ENCODE measurements at places on chromosomes 7 and 10. TPM values are rescaled to one million over a fixed set of nuclear protein-coding genes. Genes with fewer than 3 reads are reported as not detected.

GRCh38 chr7:108340856-108341411 lies 115.3 kb downstream of the NRCAM start:
- DNase-seq = no peak

- no peak for DNase-seq
Observed at GRCh38 chr10:131162866-131163843, 148.4 kb downstream of the TCERG1L start.

Gene GUSB
- total RNA-seq = 31.4 TPM

DNA sequence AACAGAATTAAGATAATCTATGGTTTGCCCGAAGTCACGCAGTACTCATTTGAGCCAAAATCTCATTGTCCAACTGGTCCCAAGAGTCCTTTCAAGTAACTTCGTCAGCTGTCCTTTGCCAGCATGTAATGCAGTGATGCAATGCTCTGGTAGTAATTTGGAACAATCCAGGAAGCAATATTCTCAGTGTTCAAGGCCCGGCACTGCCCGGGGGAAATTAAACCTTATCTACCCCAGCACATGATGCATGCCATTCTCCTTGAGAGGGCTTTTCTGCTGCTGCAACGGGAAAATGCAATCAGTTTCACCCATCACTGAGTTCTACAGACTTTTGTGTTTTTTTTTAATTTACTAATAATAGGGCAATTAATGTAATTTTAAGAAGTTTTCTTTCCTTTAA lies 77.6 kb upstream of the NME8 start:
- DNase-seq = no peak

- DNase-seq = no peak
Observed at GRCh38 chr10:116469437-116469836, 41.8 kb downstream of the PNLIPRP3 start.

Gene TRIM56
- total RNA-seq = 46.6 TPM

Gene ZNF425
- total RNA-seq = 0.23 TPM

Gene CPXM2
- total RNA-seq = 0.18 TPM

DNA sequence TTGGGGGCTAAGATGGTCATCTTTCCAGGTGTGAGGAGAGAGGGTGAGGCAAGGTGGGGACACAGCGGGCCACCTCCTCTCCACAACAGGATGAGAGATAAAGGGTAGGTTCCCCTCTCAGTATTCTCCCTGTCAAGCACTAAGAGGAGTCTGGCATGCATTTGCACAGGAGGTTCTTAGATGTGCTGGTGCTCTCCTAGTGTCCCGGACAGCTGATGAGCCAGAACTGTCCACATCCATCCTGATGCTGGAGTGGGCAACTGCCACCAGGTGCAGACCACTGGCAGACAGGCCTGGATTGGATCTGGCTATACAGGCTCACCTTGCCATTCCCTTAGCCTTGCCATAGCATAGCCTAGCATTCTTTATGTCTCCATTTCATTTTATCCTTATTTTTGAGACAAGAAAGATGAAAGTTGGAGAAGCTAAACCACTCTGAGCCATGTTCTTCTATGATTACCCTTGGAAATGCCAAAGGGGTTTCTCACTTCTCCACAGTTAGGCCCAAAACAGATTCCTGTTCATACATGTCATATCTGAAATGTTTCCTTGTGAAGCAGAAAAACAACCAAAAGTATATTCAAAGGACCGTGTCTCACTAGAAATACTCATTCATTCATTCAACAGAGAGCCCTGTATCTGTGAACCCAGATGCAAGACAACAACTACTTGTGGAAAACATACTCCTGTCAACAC lies 48.8 kb upstream of the ANTXRL start:
- DNase-seq = no peak

Gene TMEM229A
- not detected for total RNA-seq

- DNase-seq = no peak
Observed at GRCh38 chr7:102859084-102859798, 53.6 kb upstream of the LRRC17 start.

DNA sequence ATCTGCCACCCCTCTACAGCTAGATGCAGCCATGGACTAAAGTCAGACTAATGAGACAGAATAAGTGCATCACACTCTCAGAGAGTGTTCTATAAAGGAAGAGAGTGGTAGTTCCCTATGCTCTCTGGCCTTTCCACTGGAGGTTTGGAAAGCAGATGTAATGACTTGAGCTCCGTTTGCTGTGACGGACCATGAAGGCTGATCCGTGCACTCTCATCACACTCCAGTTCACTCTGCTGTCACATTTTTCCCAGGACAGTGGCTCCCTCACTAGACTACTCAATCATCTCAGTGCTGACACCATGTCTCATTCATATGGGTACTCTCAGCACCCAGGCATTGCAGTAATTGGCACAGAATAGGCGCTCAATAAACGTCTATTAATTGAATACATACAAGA lies 20.4 kb downstream of the TRDMT1 start:
- DNase-seq = no peak

DNA sequence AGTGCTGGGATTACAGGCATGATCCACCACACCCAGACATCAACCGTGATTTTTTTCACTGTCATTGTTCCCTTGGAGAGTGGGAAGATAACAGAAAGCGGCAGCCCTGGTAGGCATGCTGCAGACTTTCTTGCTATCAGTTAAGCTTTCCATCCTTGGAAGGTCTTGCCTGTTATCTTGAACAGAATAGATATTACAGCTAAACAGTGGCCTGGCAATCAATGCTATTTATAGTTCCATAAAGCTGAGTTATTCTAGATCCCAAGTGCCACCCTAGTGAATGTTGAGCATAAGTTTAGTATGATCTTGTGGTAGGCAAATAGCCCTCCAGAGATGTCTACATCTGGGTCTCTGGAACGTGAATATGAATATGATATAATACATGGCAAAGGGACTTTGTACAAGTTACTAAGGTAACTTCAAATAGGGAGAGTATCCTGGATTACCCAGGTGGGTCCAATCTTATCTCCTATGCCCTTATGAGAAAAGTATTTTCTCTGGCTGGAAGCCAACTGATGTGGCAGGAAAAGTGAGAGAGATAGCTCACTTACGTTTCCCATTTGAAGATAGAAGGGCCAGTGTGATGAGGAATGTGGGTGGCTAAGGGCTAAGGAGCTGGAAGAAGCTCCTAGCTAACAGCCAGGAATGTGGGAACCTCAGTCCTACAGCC lies 609.1 kb upstream of the IGFBP3 start:
- DNase-seq = no peak

Gene NT5C2
- 58.0 TPM for total RNA-seq

GRCh38 chr7:133048589-133048988 lies 33.3 kb downstream of the CHCHD3 start:
- DNase-seq = no peak

Gene RALA
- 22.4 TPM for total RNA-seq

DNA sequence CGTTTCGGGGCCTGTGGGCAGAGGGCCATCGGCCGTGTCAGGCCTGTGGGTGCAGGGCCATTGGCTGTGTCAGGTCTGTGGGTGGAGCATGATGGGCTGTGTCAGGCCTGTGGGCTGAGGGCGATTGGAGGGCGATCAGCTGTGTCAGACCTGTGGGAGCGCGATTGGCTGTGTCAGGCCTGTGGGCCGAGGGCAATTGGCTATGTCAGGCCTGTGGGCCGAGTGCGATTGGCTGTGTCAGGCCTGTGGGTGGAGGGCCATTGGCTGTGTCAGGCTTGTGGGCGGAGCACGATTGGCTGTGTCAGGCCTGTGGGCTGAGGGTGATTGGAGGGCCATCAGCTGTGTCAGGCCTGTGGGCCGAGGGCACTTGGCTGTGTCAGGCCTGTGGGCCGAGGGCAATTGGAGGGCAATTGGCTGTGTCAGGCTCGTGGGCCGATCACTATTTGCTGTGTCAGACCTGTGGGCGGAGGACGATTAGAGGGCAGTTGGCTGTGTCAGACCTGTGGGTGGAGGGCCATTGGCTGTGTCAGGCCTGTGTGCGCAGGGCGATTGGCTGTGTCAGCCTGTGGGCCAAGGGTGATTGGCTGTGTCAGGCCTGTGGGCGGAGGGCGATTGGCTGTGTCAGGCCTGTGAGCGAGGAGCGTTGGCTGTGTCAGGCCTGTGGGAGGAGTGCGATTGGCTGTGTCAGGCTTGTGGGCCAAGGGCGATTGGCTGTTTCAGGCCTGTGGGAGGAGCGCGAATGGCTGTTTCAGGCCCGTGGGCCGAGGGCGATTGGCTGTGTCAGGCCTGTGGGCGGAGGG lies 54.1 kb downstream of the DYNC2I1 start:
- no peak for DNase-seq

DNA sequence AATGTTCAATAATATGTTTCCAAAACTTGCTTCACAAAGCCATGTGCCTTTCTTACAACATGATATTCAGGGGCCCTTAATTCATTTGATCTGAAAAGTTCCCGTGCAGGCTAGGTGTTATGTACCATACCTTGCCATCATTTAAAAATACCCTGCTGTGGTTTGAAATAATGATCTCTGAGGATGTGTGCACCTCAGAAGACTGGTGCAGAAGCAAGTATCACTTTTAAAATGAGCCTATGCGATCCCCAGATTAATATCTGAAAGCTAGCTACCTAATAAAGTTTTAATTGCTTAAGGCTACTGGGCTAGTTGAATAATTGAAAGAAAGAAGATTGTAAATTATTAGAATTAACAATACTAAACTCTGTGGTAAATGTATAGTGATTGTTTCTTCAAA lies 262.4 kb downstream of the CDK14 start:
- no peak for DNase-seq
